ENCODE measurements at places on chromosomes 3 and 15. TPM values are rescaled to one million over a fixed set of nuclear protein-coding genes. Genes with fewer than 3 reads are reported as not detected.

KLHL6 gene
- 169 TPM for total RNA-seq

TCAIM gene
- 24.0 TPM for total RNA-seq

TLR9 gene
- total RNA-seq: 9.0 TPM

WHAMM gene
- total RNA-seq: 13.7 TPM

C3orf85 gene
- total RNA-seq: not detected

CKMT1B gene
- 3.8 TPM for total RNA-seq

TIMMDC1 gene
- total RNA-seq: 92.7 TPM

PAQR9 gene
- total RNA-seq: not detected

SPATA12 gene
- total RNA-seq: 0.13 TPM

ZNF148 gene
- total RNA-seq: 42.1 TPM

DNA sequence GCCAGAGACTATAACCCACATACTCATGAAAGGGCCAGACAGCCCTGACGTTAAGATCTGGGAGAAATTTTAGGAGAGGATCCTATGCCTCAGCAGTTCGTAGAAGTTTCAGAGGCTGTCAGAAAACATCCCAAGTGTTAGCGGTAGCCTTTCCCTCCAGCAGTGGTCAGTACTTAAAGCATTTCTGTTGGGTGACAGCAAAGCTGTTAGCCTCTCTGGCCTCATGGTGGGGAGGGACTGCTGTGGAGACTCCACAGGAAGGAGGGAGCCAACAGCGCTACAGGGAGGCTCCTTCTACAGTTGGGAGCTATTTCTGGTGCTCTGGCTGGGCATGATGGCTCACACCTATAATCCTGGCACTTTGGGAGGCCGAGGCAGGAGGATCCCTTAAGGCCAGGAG lies 27.4 kb downstream of the IDH2 start:
- no peak for DNase-seq

DNA sequence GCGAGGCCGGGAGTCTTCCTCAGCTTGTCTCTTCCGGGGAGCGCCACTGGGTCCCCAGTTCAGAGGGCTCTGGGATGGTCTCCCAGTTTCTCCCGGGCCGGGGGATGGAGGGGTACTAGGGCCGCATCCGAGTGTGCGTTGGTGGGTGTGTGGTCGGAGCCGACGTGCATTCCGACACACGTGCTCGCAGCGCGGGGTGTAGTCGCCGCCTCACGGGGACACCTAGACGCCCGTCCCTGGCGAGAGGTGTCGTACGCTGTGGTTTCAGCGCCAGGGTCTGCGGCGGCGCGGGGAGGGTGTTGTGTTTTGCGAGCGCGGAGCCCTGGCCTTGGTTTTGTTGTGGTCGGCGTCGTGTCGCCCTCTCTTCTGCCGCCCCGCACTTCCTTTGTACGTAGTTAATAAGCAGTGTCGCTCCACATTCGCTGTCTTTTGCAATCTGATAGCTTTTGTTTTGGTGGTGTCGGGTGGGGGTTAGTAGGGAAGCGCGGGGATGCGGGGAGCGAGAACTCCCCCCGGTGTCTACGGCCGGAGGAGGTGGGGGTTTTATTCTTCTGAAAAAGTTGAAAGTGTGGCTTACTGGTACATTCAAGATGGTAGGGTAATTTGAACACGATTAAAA lies 2.2 kb downstream of the IGF1R start:
- DNase-seq: no peak

GRCh38 chr3:123194552-123194951 lies 7.2 kb upstream of the SEC22A start:
- no peak for DNase-seq

GRCh38 chr3:136928240-136928639 lies 29.5 kb upstream of the IL20RB start:
- DNase-seq: no peak

GRCh38 chr3:57889807-57890206 lies 118.4 kb upstream of the FLNB start:
- DNase-seq: no peak

DNA sequence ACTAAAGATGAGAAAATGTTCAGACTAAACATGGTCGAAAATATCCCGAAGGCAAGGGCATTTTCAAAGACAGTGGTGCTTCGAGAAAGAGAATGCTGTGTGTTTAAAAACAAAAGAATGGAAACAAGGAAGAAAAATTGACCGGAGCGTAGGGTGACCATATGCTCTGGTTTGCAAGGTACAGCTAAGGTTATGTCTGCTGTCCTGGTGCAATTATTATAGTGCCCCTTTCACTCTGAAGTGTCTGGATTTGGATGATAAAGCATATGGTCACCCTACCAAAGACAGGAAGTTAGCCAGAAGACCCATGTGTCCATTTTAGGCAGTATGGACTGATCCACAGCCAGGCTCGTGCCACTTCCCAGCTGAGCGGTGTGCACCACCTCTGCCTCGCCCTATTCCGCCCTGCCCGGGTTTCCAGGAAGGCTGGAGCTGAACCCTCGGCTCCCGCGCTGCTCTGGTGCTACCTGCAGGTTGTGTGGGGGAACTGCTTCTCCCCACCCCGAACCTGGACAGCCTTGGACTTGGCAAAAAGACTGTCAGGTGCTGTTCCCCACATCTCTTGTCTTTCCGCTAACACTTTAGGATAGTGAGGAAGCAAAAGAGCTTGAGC lies 25.2 kb downstream of the GOLGA6D start:
- peak; percentile 37 for DNase-seq

DNA sequence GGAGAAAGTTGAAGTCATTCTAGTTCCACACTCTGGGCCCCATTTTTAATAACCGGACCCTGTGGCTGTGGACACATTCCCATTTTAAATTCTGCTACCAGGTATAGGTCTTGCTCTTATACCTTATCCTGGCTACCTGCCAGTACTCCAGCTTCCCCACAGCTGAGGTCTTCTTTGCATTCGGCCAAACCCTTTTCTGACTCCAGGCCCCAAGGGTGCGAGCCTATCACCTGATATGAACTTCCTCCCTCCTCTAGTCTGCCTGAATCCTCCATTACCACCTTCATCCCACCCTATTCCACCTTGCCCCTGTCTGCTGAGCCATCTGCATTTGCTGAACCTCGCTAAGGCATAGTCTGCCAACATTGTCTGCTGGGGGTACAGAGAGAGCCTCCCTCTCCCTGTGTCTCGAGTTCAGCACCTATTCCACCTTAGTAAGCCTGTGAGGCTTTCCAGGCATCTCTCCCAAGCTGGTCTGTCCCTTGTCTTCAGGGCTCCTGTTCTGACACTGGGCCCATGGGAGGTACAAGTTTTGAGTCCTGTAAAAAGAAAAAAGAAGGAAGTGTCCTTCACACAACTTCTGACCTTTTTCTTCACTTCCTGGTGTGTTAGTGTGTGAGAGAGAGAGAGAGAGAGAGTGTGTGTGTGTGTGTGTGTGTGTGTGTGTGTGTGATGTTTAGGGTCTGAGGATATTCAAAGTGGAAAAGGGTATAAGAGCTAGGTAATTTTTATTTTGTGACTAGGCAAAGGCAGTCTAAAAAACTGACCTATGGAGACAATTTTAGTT lies 27.0 kb downstream of the PDE8A start:
- DNase-seq: peak; percentile 39

- no peak for DNase-seq
Observed at GRCh38 chr15:68603216-68603595, 24.4 kb downstream of the CORO2B start.

DNA sequence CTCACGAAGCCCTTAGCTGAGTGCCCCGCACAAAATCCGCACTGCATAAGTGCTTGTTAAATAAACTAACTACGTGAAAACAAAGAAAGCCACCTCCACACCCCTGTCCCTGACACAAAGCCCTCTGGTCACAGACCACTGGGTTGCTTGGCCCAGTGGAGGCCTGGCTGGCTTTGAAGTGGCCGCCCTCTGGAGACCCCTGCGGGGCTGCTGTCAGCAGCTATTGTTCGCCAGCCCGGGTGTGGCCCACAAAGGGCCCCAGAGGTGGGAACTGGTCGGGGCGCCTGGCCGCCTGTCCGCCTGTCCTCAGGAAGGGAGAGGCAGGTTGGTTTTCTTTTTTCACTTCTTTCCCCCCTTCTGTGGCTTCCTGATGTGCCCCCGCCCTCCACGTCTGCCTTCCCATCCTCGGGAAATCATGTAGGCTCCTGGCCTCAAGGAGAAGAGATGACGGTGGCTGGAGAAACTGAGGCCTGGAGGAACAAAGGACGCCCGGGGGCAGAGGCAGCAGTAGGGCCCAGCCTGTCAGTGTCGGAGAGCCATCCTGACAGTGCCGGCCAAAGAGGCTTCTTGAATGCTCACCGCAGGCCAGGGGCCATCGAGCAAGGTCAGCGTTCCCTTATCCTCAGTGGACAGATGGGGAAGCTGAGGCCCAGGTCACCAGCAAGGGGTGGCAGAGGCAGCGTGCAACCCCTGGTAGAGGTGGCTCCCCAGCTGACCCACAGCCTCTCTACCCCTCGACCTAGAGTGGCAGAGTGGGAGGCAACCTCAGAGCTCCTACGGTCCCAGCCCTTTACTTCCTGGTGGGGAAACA lies 61.1 kb downstream of the SLC6A6 start:
- no peak for DNase-seq

- DNase-seq: no peak
Observed at GRCh38 chr15:70426096-70426821, 328.5 kb upstream of the TLE3 start.

DNA sequence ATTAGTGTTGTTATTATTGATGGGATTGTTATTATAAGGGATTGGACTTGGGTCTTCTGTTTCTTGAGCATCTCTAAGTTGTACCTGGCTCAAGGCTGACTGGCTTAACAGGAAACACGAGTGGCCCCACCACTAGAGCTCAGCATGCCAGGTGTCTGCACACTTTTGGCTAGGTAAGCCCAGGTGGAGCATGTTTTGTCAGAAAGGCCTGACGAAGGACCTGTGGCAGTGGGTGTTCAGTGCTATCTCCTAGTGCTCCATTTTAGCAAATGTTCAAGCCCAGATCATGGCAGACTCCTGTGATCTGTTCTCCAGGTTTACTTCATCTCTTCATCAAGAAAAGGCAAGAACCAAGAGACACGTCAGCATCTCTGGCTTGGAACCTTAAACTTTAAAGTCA lies 3.4 kb downstream of the MAP2K5 start:
- no peak for DNase-seq

DNA sequence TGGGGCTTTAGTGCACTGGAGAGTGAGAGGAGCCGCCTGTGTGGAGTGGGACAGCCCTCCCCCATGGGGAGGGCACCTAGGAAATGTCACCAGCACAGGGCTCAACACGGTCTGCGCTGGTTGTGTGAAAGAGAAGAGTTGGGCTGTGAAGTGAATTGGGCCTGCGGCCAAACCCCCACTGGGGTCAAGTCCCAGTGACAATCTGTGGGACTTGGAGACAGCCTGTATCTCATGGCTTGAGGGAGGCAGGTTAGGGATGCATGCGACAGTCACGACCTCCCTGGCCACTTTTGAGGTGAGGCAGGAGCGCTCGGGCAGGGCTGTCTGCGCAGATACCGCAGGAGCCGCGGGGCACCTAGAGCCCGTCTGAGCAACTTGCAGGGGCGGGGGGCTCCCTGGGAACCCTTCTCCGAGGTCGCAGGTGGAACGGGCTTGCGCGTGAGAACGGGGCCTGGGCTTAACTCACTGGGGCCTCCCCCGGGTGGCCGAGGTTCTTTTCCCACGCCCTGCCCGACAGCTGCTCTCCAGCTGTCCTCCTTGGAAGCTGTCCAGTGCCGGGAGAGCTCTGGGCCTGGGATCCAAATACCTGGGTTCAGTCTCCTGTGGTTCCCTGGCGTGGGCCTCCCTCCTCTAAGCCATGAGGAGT lies 77.4 kb downstream of the SNRK start:
- DNase-seq: no peak

DNA sequence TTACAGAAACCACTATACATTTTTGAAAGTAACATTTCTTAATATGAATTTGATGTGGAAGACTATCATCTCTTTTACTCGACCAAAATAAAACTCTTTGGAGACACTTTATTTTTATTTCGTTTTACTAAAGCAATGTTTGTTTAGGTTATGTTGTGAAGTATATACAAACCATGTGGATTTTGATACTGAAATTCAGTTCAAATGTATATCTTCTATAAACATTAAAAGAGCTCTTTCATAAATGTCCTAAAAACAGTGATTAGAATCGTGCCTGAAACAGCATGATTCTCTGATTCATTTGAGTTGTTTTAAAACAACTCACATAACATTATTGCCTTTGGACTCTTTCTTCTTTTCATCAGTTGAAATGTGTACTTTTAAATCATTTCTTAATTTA lies 373.7 kb upstream of the GOLIM4 start:
- DNase-seq: no peak

GRCh38 chr3:48661501-48662144 lies 1.1 kb downstream of the CELSR3 start:
- peak; percentile 78 for DNase-seq

GRCh38 chr15:100623301-100623700 lies 20.9 kb downstream of the ASB7 start:
- no peak for DNase-seq

GRCh38 chr3:133264920-133265319 lies 134.9 kb upstream of the BFSP2 start:
- no peak for DNase-seq

- peak; percentile 77 for DNase-seq
Observed at GRCh38 chr3:36557021-36557707, 176.9 kb downstream of the STAC start.

DNA sequence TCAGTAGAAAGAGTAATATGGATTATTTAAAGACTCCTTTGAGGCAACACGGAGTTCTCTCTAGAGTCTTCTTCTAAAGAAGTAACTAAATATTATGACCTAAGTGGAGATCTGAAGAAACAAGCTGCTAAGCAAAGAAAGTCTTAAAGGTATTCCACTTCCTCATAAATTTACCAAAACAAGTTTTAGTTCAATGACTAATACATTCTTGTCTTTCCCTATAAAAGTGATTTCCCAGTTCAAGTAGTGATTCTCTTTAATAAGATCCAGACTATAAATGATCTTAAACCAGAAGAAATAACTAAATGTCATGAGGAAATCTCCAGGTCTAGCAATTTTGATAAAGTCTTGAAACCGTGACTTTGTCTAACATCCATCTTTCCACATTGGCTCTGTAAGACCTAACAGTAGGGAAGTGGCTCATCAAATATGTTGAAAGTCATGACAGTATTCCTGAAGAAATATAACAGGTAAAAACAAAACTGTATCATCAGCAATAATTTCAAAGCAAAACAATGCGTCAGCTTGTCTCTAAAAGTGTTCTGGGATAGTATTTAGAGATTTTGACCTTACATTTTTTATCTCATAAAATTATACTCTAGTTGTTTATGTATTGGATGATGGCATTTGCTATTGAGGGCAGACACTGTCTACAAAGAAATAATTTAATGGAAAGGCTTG lies 51.8 kb upstream of the NEDD4 start:
- DNase-seq: no peak

- no peak for DNase-seq
Observed at GRCh38 chr3:110790631-110791030, 281.0 kb upstream of the NECTIN3 start.

- DNase-seq: peak; percentile 29
Observed at GRCh38 chr3:67653425-67654098, 850 bp downstream of the SUCLG2 start.
